ENCODE measurements at places on chromosomes 4 and X.

GRCh38 chr4:166091912-166092510 is 219.0 kb downstream of the TLL1 start:
- H3K27ac ChIP-seq = no peak overlapping the region
- H3K4me1 ChIP-seq = no peaks in the 10 kb centered on the region
- no peak overlapping the region for H3K4me3 ChIP-seq
- H3K36me3 ChIP-seq = no peaks in the 10 kb centered on the region

- no peak for DNase-seq
- no peaks in the 10 kb centered on the region for H3K36me3 ChIP-seq
Observed at GRCh38 chr4:165783626-165784025, 89.4 kb upstream of the TLL1 start.

- no peaks in the 10 kb centered on the region for H3K4me1 ChIP-seq
- no peaks in the 10 kb centered on the region for H3K36me3 ChIP-seq
- H3K27me3 ChIP-seq = no peaks in the 10 kb centered on the region
- H3K4me3 ChIP-seq = no peak overlapping the region
Observed at GRCh38 chr4:7428261-7429068, 6.3 kb downstream of the PSAPL1 start.

DNA sequence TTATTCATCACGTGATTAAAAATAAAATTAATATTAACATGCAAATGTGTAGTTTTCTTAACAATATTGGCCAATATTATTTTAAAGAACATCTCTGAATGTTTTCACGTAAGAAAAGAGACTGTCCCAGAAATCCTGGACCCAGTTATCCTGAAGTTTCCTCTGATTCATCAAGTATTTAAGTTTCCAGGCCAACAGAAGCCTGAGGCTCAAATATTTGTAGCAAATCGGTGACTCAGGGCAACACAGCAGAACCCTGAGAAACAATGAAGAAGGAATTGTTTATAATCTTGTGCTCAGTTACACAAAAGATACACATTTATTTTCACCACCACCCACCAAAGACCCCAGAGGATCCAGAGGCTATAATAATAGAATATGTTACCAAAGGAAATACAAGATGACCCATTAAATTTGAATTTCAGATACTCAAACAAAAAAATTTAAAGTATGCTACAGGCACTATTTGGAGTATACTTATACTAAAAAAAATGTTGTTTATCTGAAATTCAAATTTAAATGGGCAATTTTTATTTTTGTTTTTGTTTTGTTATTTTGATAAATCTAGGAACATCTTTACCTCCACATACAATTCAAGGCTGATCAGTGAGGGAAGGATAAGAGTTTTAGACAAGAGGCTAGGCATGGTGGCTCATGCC is 33.9 kb upstream of the SLC7A11 start:
- no peak overlapping the region for H3K4me3 ChIP-seq
- no peaks in the 10 kb centered on the region for H3K4me1 ChIP-seq
- H3K36me3 ChIP-seq = no peaks in the 10 kb centered on the region

All from activated CD4-positive, alpha-beta T cell treated with anti-CD3 and anti-CD28 coated beads, Interleukin-2, amount 10 ng/mL, durations not matched to agents 7 days and 5 days (primary cell).